Activated CD8-positive, alpha-beta memory T cell treated with anti-CD3 and anti-CD28 coated beads, Interleukin-2, amount 50 U/mL, for 4 hours (primary cell): ENCODE measurements at places on chromosomes 16 and 17.
A peak's percentile ranks its signal among the peaks of the same experiment; 100 is the strongest.

- peak; percentile 46 for DNase-seq
These were observed 633 bp downstream of the CDR2 start for GRCh38 chr16:22373662-22374310.

DNA sequence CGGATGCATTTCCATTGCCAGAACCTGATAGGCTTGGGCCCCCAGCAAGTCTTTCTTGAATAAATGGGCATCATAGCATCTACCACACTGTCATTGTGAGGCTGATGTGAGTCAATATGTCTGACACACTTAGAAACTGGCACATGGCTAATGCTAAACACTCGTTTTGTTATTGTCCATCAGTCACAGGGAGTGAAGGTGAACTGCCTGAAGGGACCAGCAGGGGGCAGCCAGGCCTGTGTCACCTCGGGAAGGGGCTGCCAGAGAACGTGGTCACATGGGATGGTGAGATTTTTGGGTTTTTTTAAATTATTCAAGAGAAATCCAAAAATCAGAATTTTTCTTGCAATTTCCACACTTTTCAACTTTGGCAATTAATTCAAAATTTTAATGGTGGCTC is 831 bp upstream of the RCVRN start:
- DNase-seq: no peak

- DNase-seq: no peak
These were observed 11.9 kb downstream of the MSI2 start for GRCh38 chr17:57268181-57268580.

GRCh38 chr17:12773153-12773552 is 16.1 kb upstream of the ARHGAP44 start:
- DNase-seq: no peak

- DNase-seq: peak; percentile 31
These were observed 4.4 kb downstream of the KDM6B start for GRCh38 chr17:7838090-7839075.

GRCh38 chr17:45353043-45353442 is 36.2 kb upstream of the MAP3K14 start:
- peak; percentile 30 for DNase-seq

GRCh38 chr17:1908699-1909309 is 79.0 kb downstream of the RPA1 start:
- peak; percentile 27 for DNase-seq

DNA sequence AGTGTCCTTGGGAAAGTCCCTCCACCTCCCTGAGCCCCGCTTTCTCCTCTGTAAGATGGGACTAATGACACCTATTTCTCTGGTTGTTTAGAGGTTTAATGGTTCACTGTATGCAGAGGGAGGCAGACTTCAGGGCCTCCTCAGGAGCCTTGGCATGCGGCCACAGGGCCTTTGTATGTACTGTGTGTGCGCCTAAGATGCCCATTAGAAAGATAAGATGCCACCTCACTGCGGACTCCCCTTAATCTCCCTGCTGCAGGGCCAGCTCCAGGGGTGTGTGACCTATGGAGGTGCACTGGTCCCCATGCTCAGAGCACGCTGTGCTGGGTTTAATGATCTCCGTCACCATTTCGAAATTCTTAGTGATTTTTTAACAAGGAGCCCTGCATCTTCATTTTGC is 59.3 kb downstream of the TMEM235 start:
- DNase-seq: no peak

GRCh38 chr17:75548813-75549212 is 23.3 kb downstream of the LLGL2 start:
- DNase-seq: no peak

DNA sequence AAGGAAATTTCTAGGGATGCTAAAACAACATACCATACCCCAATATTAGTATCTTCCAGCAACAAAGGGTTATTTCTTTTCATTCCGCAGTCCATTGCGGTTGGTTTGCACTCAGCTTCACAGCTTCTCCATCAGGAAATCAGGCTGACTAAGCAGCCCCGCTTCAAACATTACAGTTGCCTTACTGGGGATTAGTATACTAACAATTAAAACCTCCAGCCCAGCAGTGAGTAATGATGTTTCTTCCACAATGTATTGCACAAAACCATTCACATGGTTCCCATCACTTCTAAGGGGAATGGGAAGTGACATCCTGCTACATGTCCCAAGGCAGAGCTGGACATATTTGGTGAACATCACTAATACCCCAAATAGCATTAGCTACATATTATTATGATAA is 1384.9 kb downstream of the CDH8 start:
- DNase-seq: no peak

DNA sequence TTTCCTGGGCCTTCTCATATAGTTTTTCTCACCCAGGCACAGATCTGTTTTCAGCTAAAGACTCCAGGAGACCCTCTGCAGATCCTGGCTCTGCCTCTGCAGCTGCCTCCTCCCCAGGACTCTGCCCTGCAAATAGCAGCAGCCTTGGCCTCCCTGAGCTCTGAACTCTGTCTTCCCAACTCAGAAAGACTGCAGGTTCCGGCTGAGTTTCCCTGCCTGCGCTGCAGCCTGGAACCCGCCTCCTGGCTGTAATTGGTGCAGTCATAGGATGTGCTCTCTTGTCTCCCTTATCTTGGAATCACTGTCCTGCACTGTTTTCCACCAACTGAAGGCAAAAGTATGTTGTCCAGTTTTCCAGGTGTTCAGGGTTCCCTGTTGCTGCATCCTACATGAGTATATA is 14.3 kb upstream of the DNASE1 start:
- DNase-seq: no peak

DNA sequence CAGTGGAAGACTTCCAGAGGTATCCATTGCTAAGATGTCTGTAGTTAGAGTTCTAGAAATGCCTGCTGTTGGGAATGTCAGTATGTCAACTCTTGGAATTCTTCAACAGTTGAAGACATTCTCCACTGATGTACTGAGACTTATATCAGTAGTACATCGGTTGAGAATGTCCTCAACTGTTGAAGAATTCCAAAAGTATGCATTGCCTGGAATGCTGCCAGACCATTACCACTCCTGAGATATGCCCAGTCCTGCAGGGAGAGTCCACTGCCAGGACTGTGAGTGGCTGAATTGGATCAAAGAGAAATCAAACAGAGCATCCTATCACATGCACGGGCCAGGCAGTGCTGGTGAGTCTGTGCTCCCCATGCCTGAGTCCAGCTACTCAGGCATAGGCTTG is 42.0 kb downstream of the IL21R start:
- peak; percentile 11 for DNase-seq

DNA sequence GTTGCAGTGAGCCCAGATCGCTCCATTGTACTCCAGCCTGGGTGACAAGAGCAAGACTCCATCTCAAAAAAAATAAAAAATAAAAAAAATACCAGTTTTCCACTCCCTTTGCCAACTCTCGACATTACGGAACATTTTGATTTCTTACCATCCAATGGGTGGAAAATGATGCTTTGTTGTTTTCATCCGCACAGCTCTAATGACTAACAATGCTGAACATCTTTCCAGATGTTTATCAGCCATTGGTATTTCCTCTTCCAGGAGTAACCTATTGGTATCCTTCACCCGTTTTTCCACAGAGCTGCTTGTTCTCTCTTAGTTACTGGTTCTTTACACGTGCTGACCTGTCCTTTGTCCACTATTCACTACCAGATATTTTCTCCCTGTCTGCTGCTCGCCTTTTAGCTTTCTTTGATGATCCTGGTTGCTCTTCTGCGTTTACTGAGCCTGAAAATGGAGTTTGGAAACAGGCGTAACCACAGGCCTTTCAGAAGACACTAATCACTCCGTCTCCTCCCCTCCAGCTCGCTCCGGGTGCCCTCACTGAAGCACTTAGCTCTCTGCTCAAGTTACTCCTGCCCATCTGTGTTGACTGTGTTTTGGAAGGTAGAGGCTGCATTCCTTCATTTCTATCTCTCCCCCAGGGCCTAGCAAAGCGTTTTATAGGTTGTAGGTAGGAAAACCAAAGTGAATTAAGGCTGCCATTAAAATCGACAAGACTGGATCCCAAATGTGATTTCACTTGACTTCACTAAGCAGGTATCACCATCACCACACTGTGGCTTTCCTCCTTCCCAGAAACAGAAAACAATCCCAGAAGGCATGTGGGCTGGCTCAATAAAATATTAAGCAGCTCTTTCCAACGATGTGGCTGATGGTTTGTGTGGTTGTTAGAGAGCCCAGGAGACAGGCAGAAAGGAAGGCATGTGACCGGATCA is 8.9 kb downstream of the SHPK start:
- no peak for DNase-seq

- DNase-seq: no peak
These were observed 1.1 kb downstream of the CTRB1 start for GRCh38 chr16:75219838-75220237.

GRCh38 chr17:76995387-76996105 is 127.3 kb downstream of the MGAT5B start:
- no peak for DNase-seq

- DNase-seq: no peak
These were observed 520.8 kb downstream of the WWOX start for GRCh38 chr16:78620291-78620690.

GRCh38 chr17:71941920-71942319 is 178.9 kb upstream of the SOX9 start:
- no peak for DNase-seq

- no peak for DNase-seq
These were observed 1.5 kb upstream of the PCYT2 start for GRCh38 chr17:81912441-81913309.

DNA sequence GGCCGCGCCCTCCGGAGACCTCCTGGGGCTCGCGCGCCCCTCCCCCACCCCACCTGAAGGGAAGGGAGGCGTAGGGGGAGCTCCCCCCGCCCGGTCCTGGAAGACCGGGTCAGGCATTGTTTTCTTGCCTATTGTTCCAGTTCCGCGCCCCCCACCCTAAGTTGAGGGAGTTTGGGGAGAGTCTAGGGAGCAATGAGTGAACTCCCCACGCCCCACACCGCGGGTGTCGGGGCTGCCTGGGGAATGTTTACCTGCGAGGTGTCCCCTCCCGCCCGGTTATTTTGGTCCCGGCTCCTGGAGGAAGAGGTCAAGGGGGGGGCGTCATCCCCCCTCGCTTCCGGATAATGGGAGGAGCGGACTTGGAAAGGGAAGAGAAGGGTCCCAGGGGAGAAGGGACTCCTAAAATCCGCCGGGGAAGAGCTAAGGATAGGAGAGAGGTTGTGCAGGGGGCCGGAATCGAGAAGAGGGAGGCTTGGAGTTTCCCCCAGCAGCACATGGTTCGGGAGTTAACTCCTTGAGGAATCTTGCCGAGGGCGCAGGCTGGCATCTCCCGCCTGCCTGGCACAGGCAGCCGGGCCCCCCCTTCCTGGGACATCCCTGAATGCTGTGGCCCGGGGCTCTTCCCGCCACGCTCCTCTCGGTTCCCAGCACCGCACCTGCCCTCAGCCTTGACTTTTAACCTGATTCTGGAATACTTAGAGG is 881 bp downstream of the MLLT6 start:
- peak; percentile 54 for DNase-seq

GRCh38 chr17:1695365-1695764 is 10.7 kb upstream of the PRPF8 start:
- DNase-seq: no peak

- DNase-seq: no peak
These were observed 138.1 kb downstream of the TRIM37 start for GRCh38 chr17:58968426-58969061.
